ENCODE measurements at places on chromosomes 7 and 10.

GRCh38 chr10:30455816-30456215, 21.8 kb downstream of the MAP3K8 start:
- no peak for DNase-seq

GRCh38 chr7:134186801-134187200, 59.7 kb downstream of the LRGUK start:
- DNase-seq: no peak

DNA sequence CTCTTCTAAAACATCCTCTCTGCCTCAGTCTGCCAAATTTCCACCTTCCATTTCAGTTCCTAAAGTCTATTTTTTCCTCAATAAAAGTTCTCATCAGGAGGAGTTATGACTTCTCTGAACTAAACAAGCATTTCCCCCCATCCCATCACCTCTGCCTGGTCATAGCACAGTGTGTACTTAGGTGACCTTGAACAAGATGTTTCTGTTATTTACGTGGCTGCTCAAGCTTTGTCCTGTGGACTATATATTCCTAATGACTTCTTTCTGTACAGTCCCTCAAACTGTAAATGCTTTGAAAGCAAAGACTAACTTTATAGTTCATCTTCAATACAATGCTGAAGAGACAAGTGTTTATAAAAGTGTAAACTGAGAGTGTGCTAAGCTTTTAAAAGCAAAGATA, 166.9 kb downstream of the CPEB3 start:
- no peak for DNase-seq

- no peak for DNase-seq
Measured at GRCh38 chr7:44134943-44135628, 6.0 kb downstream of the MYL7 start.

GRCh38 chr7:80900583-80901576, 18.0 kb downstream of the SEMA3C start:
- no peak for DNase-seq

DNA sequence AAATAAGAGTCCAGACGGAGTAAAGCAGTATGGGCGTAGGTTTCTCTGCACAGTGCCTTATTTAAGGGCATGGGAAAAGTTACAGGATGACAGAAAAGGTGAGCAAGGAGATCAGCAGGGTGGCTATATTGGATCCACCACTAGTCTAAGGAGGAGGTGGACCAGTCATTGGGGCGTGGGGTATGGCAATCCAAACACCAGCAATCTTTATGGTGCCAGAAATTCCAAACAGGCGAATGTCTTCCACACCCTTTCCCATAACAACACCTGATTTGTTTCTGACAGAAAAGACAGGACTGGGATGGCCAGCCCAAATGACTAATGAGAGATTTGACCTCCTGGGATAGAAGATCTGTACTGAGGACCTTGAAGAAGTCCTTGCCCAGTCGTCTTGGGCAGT, 181.8 kb upstream of the MBL2 start:
- DNase-seq: no peak

GRCh38 chr10:44986670-44987069, 8.1 kb upstream of the DEPP1 start:
- no peak for DNase-seq

- no peak for DNase-seq
Measured at GRCh38 chr7:152674860-152675758, 832 bp downstream of the XRCC2 start.

DNA sequence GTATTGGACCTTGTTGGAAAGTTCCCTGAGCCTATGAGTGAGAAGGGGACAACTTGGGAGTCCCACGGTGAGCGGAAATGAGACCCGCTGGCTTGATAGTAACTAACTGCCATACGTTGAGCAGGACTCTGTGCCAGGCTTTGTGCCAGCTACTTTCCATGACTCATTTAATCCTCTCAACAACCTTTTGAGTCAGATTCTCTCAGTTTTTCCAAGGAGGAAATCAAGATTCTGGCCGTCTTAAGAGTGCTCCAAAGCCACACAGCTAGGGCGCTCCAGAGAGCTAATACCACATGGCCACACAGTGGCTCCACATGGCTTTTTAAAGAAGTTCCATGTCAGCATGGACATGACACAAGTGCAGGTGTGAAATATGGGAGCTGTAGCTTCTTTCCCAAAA, 55.7 kb downstream of the NOD1 start:
- no peak for DNase-seq

DNA sequence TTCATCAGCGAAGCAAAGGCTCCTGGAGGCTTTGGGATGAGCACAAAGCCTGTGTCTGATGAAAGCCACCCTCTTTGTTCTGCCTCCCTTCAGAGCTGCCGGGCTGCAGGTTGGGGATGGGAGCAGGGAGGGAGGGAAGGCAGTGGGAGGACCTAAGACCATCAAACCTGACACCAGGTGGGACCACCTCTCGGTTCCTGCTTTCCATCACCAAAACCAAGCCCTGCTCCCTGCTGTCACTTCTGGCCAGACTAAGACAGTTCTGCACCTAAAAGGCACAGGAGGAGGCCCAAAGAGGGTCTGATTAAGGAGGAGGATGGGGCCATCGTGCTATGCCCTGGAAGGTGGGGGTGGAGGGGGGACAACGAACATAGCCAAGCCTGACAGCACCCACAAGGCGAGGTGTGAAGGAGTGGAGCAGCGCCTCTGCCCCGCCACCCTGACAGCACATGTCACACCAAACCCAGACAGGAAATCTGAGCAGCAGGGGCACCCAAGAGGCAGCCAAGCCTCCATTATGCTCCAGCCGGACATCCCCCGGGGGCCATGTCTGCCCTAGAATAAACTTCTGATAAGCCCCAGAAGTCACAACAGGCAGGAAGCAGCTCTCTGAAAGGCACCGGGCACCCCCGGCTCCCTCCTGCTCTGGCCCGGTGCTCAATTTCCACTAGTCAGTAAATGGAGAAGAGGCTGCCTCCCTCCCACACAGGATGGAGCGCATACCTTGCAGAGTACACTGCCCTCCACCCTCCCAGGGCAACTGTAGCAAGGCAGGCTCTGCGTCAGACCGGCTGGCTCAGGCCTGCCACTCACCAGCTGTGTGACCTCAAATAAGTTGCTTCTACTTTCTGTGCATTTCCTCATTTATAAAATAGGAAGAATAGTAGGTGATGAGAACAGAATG, 48.9 kb downstream of the DLG5 start:
- DNase-seq: peak; percentile 40

GRCh38 chr7:23938937-23939552, 229.0 kb downstream of the STK31 start:
- DNase-seq: no peak

GRCh38 chr10:12972146-12972545, 29.4 kb downstream of the CCDC3 start:
- DNase-seq: no peak
